D721Med (cell line): ENCODE measurements at places on chromosomes 5 and 9.

DNA sequence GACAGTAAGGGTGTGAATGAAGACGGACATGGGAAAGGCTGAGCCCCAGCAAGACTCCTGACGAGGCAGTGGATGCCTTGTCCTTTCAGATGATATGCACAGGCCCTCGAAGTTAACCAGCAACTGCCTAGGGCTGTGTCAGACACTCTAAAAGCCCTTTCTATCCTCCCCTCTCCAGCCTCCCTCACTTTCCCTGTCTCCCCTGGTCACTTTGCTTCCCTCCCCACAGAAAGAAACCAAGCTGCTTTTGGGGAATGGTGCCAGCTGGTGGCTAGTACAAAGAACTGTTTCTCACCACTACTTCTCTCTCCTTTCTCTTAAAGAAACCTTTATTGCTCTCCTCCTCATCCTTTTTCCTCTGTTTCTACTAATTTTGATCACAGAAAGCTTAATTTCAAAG, 21.4 kb downstream of the LHFPL2 start:
- DNase-seq: no peak

GRCh38 chr9:93072383-93072795, 13.9 kb downstream of the SUSD3 start:
- no peak for DNase-seq

DNA sequence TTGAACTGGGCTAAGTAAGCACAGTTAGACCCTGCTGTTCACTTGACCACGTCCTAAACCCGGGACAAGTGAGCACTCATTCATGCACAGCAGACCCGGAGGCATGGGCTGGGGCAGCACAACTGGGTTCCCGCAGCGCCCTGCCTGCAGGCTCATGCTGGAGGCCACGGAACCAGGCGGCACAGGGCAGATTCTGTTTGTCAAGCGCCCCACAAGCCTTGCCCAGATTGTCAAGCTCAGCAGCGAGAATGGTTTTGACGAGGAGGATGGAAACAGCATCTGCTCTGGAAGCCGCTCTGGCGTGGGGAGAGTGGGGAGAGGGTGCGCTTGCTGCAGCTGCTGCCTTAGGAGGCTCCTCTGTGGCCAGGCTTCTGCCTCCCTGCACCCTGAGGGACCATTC, 32.7 kb downstream of the PRRT1B start:
- no peak for DNase-seq

- DNase-seq: no peak
These were observed 221.4 kb downstream of the SEMA5A start for GRCh38 chr5:9324348-9325077.

DNA sequence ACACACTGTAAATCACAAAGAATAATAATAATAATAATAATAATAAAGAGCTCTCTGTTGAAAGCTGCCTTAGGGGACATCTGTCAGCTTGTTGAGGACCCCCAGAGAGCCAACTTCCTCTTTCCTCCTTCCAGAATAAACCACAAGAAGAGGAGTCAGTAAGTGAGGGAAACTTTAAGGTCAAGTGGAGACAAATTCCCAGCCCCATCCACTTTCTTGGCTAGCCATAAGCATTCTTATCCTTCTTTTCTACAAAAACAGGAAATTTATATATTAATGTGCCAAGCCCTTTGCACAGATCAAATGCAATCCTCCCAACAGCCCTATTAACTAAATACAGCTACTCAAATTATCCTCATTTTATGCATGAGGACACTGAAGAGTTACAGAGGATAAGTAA, 9.4 kb upstream of the C5orf58 start:
- no peak for DNase-seq

GRCh38 chr5:1768283-1769000, 31.2 kb downstream of the MRPL36 start:
- no peak for DNase-seq

DNA sequence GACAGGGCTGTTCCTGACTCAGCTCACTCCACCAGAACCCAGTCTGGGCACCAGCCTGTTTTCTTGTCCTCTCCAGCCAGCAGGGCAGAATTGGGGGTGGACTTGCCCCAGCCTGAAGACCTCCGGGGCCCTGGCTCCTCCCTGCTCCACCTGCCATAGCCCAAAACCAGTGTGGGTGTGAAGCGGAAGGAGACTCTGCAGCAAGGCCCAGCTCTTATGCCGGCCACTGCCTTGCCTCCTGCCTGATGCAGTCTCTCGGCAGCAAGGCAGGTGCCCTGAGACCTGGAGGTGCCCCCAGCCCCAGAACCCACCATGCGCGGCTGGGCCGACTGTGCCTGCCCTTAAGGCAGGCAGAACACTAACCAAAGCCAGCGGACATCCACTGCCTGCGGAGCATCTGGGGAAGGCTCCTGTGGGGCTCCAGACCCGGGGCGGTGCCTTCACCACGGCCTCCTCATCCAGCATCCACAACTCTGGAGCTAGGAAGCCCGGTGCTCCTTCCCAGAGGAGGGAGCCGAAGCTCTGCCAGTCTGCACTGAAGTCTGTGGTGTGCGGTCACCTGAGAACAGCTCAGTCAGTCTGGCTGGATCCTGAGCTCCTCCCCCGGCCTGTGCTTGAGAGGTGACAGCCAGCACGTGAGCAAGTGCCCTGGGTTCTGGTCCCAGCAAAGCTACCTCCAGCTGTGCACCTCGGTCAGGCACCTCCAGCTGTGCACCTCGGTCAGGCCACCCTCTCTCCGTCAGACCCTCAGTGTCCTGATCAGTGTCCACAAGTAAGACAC, 116.7 kb downstream of the ADAMTS2 start:
- no peak for DNase-seq

- no peak for DNase-seq
These were observed 98.0 kb downstream of the GABBR2 start for GRCh38 chr9:98610711-98611110.

- no peak for DNase-seq
These were observed 31.1 kb downstream of the SEMA6A start for GRCh38 chr5:116543501-116543900.

DNA sequence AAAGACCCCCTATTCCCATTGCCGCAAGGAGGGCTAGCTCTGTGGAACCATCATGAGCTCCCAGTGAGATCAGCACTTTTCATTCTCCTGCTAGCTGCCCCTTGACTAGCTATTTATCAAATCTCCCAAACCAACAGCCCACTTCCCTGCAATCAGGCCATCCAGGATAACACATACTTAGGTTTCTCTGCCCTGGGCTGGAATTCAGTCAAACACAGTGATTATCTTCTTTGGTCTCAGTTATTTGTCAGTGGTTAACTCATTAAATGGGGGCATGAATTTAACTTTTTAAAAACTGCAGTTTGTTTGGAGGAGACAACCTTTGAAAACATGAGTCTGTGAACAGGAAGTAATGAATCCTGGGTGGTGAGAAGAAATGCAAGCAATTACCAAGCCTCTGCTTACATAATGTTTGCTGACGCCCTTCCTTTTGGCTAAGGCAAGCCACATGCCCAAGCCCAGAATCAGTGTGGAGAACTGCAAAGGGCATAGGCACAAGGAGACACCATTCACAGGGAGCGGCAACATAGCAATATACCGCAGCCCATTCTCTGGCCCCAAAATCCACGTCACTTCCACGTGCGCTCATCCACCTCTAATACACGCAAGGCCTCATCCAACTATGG, 275.0 kb downstream of the DRD1 start:
- DNase-seq: no peak

GRCh38 chr5:82276800-82277612, 1.1 kb downstream of the RPS23 start:
- DNase-seq: no peak
